ENCODE measurements at places on chromosomes 3 and 15. TPM values are rescaled to one million over a fixed set of nuclear protein-coding genes. Genes with fewer than 3 reads are reported as not detected.

XCR1 gene
- total RNA-seq, result 0.31 TPM

LAMB2 gene
- total RNA-seq, result 97.2 TPM

TMEM266 gene
- total RNA-seq, result 1.9 TPM

CAPN3 gene
- total RNA-seq, result 2.3 TPM

SPTSSB gene
- 3.1 TPM for total RNA-seq

GRAMD1C gene
- 8.4 TPM for total RNA-seq

MDFIC2 gene
- not detected for total RNA-seq

GPR62 gene
- total RNA-seq, result 0.09 TPM

DNA sequence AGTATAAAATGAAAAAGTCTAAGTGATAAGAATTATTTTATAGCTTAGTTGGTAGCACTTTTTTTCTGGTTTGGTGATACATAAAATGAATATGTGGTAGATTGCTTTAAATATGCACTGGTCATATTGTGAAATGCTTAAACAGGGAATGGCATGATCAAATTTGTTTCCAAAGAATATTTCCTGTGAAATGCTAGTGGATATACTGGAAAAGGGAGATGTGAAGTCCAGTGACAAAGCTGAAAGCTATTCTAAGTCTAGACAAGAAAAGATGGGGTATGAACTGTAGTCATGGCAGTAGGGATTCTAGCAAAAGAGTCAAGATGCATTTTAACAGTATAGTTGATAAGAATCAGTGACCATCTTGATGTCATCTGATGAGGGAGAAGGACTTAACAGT lies 98.9 kb upstream of the MME start:
- no peaks in the 10 kb centered on the region for H3K36me3 ChIP-seq
- H3K4me1 ChIP-seq, result no peaks in the 10 kb centered on the region
- no peak for DNase-seq
- no peaks in the 10 kb centered on the region for H3K27me3 ChIP-seq
- H3K4me3 ChIP-seq, result no peak overlapping the region
- no peak overlapping the region for H3K27ac ChIP-seq

- no peaks in the 10 kb centered on the region for H3K36me3 ChIP-seq
- peaks cover 1% of the 10 kb centered on the region for H3K4me1 ChIP-seq
- no peak overlapping the region for H3K4me3 ChIP-seq
- DNase-seq, result no peak
- no peaks in the 10 kb centered on the region for H3K27me3 ChIP-seq
- no peak overlapping the region for H3K27ac ChIP-seq
Measured at GRCh38 chr3:111726788-111727305, 131.7 kb upstream of the ZBED2 start.

GRCh38 chr3:174168538-174169254 lies 690.4 kb upstream of the NAALADL2 start:
- peak; percentile 20 for DNase-seq
- H3K4me1 ChIP-seq, result no peaks in the 10 kb centered on the region
- no peaks in the 10 kb centered on the region for H3K27me3 ChIP-seq
- no peak overlapping the region for H3K27ac ChIP-seq

- no peaks in the 10 kb centered on the region for H3K27me3 ChIP-seq
- H3K4me1 ChIP-seq, result no peaks in the 10 kb centered on the region
- DNase-seq, result no peak
- no peak overlapping the region for H3K27ac ChIP-seq
- no peak overlapping the region for H3K4me3 ChIP-seq
Measured at GRCh38 chr3:97138914-97139541, 324.6 kb downstream of the EPHA6 start.

GRCh38 chr15:82535566-82536408 lies 4.5 kb downstream of the RPS17 start:
- no peaks in the 10 kb centered on the region for H3K27me3 ChIP-seq
- no peak overlapping the region for H3K27ac ChIP-seq
- no peak for DNase-seq
- no peak overlapping the region for H3K4me3 ChIP-seq
- peaks cover 16% of the 10 kb centered on the region for H3K4me1 ChIP-seq

- H3K4me3 ChIP-seq, result no peak overlapping the region
- H3K27me3 ChIP-seq, result no peaks in the 10 kb centered on the region
- DNase-seq, result no peak
- H3K4me1 ChIP-seq, result peaks cover 8% of the 10 kb centered on the region
- no peaks in the 10 kb centered on the region for H3K36me3 ChIP-seq
Measured at GRCh38 chr3:172167892-172168648, 128.7 kb downstream of the FNDC3B start.

DNA sequence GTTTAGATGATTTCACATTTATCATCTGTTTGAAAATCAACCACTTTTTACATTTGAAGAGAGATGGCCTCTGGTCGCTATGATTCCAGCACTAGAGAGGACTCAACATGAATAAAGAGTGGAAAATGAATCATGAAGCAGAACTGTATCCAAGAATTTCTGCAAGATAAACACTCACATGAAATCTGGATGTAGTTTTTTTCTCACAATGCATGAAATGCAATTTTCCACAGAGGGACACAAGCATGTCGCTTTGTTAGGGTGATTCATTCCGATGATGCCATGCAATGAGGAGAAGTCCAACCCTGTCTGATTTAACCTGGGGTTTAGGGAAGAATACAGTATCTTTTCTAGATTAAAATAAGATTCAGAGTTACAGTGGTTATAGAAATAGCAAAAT lies 50.4 kb upstream of the ADCY5 start:
- no peak overlapping the region for H3K27ac ChIP-seq
- no peaks in the 10 kb centered on the region for H3K27me3 ChIP-seq
- peaks cover 4% of the 10 kb centered on the region for H3K36me3 ChIP-seq
- no peak overlapping the region for H3K4me3 ChIP-seq

- no peak overlapping the region for H3K4me3 ChIP-seq
- H3K27ac ChIP-seq, result no peak overlapping the region
- H3K4me1 ChIP-seq, result no peaks in the 10 kb centered on the region
- no peaks in the 10 kb centered on the region for H3K27me3 ChIP-seq
- no peaks in the 10 kb centered on the region for H3K36me3 ChIP-seq
- DNase-seq, result no peak
Measured at GRCh38 chr3:52787672-52788625, 6.6 kb upstream of the ITIH3 start.

DNA sequence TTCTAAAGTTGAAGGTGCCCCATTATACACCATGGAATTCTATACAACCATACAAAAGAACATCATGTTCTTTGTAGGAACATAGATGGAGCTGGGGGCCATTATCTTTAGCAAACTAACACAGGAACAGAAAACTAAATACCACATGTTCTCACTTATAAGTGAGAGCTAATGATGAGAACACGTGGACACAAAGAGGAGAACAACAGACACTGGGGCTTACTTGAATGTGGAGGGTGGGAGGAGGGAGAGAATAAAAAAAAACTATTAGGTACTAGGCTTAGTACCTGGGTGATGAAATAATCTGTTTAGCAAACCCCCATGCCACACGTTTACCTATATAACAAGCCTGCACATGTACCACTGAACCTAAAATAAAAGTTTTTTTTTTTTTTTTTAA lies 342.7 kb downstream of the PLCL2 start:
- no peaks in the 10 kb centered on the region for H3K4me1 ChIP-seq
- DNase-seq, result no peak
- no peak overlapping the region for H3K4me3 ChIP-seq

DNA sequence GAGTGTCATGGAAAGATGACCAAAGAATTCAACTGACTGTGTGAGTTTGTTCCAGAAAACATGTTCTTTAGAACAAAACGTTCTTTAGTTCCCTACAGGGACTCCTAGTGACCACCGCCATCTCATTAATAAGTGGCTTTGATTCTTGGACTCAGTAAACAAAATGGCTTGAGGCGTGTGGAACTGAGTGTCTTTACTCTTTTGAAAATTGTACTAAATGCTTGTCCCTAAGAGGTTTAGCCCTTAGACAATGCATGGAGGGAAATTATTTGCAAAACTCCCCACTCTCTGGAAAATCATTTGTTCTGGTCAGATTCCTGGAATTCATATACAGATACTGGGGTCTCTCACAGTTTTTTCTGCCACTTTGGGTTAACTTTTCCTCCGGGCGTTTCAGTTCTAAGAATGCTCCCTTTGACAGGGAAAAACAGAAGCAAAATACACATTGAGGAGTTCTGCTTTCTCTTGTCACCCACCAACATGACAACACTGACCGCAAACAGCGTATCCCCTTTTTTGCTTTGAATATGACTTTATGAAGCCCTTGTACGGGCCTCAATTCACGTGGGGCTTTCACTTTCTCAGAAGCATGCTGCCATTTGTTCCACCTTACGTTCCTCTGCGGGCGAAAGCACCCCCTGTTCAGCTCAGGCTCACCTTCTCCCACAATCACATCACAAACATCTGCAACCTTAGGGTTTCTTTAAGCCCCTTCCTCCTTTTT lies 15.3 kb upstream of the NRROS start:
- no peak overlapping the region for H3K27ac ChIP-seq
- no peaks in the 10 kb centered on the region for H3K36me3 ChIP-seq
- H3K27me3 ChIP-seq, result no peaks in the 10 kb centered on the region

- H3K4me3 ChIP-seq, result no peak overlapping the region
- H3K4me1 ChIP-seq, result no peaks in the 10 kb centered on the region
- no peak for DNase-seq
- H3K27me3 ChIP-seq, result no peaks in the 10 kb centered on the region
Measured at GRCh38 chr15:71185706-71186105, 70.4 kb downstream of the THSD4 start.

DNA sequence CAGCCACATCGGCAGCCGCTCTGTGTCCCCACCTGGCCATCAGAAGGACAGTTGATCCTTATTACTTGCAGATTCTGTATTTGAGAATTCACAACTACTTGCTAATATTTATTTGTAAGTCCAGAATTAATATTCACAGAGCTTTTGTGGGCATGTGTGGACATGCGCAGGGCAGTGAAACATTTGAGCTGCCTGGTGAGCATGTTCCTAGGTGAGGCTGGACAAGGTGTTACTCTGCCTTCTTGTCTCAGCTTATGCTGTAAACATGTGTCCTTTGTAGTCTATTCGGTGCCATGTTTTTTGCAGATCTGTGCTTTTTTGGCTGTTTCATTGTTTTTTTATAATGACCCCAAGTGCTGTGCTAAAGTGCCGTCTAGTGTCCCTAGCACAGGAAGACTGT lies 15.6 kb downstream of the FAH start:
- H3K36me3 ChIP-seq, result no peaks in the 10 kb centered on the region
- no peak for DNase-seq
- H3K4me3 ChIP-seq, result no peak overlapping the region
- H3K27ac ChIP-seq, result no peak overlapping the region
- H3K27me3 ChIP-seq, result no peaks in the 10 kb centered on the region

- H3K27ac ChIP-seq, result no peak overlapping the region
- H3K4me3 ChIP-seq, result no peak overlapping the region
- no peak for DNase-seq
Measured at GRCh38 chr3:184656829-184657681, 54.8 kb downstream of the MAGEF1 start.

DNA sequence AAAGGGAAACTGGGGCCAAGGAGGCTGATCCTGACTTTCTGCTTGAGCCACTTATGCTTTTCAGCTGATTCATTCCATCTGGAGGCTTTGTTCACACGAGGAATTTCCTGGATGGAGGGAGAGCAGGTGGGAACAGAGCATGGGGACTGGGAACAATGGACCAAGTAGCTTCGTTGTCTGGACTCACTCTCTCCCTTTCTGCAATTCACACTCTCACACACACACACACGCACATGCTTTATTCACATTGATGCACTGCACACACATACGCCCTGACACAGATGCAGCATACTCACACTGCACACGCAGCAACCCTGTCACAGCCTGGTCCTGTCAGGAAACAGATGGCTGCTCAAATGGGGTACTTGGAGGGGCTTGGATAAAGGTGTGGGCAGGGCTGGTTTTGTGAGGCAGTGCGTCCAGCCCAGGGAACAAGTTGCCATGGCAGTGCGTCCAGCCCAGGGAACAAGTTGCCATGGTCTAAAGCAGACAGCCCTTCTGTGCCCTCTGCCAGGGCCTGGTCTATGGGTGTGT lies 19.8 kb upstream of the CHCHD6 start:
- H3K36me3 ChIP-seq, result no peaks in the 10 kb centered on the region
- H3K27me3 ChIP-seq, result no peaks in the 10 kb centered on the region
- H3K4me1 ChIP-seq, result no peaks in the 10 kb centered on the region
- DNase-seq, result no peak

DNA sequence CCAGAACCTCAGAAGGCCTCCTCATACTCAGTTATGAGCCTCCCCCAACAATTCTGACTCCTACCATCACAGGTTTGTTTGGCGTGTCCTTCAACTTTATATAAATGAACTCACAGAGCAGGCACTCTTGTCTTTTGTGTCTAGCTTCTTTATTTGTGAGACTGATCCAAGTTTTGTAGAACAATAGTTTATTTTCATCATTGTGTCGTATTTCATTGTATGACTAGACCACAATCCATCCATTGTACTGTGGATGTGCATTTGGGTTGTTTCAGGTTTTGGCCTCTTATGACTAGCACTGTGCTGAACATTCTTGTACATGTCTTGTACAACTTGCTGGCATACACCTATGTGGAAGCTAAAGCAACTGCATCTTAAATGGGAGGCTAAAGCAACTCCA lies 292.8 kb upstream of the LYSMD4 start:
- no peak overlapping the region for H3K27ac ChIP-seq
- H3K27me3 ChIP-seq, result no peaks in the 10 kb centered on the region
- peaks cover 9% of the 10 kb centered on the region for H3K4me1 ChIP-seq
- DNase-seq, result no peak

DNA sequence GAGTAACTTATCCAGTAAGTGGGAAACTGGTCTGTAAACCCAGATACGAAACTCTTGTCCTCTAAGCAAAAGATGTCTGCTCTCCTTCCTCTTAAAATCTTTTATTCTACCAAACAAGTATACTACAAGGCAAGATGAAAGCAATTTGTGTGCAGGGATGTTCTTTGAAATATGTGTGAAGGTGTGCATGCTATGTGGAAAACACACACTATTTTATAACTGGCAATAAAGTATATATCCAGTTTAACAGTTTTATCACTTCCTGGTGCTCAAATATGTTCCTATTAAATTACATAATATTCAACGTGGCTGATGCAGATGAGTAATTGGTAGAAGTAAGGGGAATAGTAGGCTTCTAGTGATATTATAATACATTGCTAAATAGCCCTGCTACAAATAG lies 566.5 kb downstream of the ROBO2 start:
- DNase-seq, result no peak
- no peaks in the 10 kb centered on the region for H3K36me3 ChIP-seq
- no peak overlapping the region for H3K4me3 ChIP-seq
- no peaks in the 10 kb centered on the region for H3K4me1 ChIP-seq

GRCh38 chr3:123044981-123045763 lies 17.6 kb upstream of the SEMA5B start:
- H3K36me3 ChIP-seq, result no peaks in the 10 kb centered on the region
- no peak overlapping the region for H3K27ac ChIP-seq
- H3K27me3 ChIP-seq, result no peaks in the 10 kb centered on the region
- H3K4me1 ChIP-seq, result no peaks in the 10 kb centered on the region
- no peak for DNase-seq

DNA sequence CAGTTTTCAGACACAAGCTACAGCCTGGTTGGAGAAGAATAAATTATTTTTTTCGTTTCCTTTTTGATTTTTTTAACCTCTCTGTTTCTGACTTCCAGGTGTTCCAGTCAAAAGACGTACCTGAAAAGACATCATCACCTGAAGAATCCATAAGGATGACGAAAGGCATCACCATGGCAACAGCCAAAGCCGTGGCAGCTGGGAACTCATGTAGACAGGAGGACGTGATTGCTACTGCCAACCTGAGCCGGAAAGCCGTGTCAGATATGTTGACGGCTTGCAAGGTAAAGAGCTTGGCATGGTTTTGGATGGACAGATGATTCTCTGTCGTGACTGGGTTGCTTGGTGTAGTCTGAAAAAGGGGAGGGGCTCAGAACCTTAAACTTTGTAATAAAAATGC lies 237.0 kb upstream of the TPM1 start:
- H3K36me3 ChIP-seq, result no peaks in the 10 kb centered on the region
- DNase-seq, result no peak
- H3K27ac ChIP-seq, result no peak overlapping the region

GRCh38 chr3:145134738-145135137 lies 1026.2 kb downstream of the PLOD2 start:
- no peak overlapping the region for H3K27ac ChIP-seq
- H3K4me1 ChIP-seq, result no peaks in the 10 kb centered on the region
- no peak overlapping the region for H3K4me3 ChIP-seq
- H3K27me3 ChIP-seq, result no peaks in the 10 kb centered on the region
- DNase-seq, result no peak
- H3K36me3 ChIP-seq, result no peaks in the 10 kb centered on the region

Data from pancreas (tissue), 10 donors.